ENCODE measurements at places on chromosomes 6 and 20.
A peak's percentile ranks its signal among the peaks of the same experiment; 100 is the strongest.

- no peak for DNase-seq
Measured at GRCh38 chr20:52231230-52231746, 39.7 kb upstream of the ZFP64 start.

- DNase-seq, result peak; percentile 67
Measured at GRCh38 chr6:163416557-163417253, 2.2 kb downstream of the QKI start.

- DNase-seq, result no peak
Measured at GRCh38 chr20:51447097-51447764, 95.3 kb downstream of the NFATC2 start.

- DNase-seq, result no peak
Measured at GRCh38 chr6:90787446-90787845, 200.6 kb upstream of the MAP3K7 start.

DNA sequence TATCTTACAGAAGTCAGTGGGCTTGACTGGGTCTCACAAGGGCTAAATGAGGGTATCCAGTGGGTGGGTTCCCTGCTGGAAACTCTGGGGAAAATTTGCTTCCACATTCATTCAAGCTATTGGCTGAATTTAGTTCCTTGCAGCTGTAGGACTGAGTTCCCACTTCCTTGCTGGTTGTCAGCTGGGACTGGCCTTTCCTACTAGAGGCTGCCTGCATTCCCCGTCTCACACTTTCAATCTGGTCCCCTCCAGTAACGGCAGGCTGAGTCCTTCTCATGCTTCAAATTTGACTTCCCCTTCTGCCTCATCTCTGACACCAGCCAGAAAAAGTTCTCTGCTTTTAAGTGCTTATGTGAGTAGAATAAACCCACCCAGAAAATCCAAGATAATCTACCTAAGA is 4.4 kb downstream of the CSNK2A1 start:
- no peak for DNase-seq

DNA sequence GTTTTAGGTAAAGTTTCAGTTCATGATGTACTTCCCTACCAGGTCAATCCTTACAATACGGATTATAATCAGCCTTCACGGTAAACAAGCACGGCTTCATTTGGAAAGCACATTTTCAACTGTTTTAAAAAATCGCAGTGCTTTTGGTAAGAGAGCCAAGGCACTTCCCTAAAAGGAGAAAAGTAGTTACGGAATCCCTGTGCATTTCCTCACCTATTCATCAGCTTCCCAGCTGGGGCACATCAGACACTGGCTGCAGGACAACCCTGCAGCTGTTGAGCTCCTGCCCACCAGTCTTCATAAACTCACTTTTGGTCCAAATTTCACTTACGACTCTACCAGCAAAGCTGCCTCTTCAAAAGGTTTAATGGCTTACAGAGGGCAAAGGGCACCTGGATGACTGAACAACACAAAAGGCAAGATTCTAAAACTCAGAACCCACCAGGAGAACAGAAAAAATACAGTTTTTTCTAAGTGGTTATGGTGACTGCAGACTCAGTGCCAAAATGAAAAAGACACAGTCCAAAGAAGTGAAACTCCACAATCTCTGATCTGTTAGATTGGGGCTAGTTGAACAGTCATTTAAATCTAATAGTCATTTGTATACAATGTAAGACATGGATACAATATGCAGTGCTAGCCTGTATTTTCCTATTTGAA is 7.5 kb downstream of the SNX5 start:
- no peak for DNase-seq

DNA sequence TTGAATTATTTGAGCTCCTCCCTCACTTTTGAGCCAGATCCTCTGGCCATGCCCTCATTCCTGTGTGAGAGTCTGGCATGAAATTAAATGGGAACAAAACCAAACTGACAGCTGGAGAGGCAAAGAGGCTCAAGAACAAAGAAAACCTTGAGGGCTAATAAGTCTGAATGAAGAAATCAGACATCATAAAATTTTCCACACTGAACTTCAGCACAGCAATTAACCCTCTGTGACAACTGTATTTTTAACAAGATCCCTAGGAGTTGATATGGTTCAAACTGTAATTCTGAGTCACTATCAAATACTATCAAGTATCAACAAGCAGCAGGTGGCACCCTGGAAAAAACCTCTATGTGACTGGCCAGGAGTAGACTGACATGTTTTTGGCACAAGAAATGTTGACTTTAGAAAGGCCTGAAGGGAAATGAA is 109.4 kb upstream of the EMILIN3 start:
- peak; percentile 89 for DNase-seq

DNA sequence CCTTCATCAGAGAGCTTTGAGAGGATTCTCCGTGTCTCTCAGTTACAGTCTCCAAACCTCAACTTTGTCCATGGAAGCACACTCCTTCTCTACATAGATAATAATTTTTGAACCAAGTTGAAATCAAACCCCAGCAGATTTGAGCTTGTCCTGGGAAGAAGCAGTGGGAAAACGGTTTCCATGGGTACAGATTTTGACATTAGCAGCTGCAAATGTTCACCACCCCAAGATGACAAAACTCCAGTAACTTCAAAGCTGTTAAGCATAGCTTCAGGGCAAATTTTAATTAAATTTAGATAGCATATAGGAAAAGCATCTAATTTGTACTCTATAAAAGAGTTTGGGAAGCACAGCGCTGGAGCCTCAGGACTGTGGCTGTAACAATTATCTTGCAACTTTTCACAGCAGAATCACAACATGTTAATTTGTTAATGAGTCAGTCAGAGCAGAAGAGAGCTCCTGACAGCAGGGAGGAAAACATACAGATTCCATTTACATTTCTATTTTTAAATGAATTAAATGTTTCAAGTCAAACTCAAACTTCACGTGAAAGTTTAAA is 240.7 kb downstream of the BMP7 start:
- DNase-seq, result no peak

DNA sequence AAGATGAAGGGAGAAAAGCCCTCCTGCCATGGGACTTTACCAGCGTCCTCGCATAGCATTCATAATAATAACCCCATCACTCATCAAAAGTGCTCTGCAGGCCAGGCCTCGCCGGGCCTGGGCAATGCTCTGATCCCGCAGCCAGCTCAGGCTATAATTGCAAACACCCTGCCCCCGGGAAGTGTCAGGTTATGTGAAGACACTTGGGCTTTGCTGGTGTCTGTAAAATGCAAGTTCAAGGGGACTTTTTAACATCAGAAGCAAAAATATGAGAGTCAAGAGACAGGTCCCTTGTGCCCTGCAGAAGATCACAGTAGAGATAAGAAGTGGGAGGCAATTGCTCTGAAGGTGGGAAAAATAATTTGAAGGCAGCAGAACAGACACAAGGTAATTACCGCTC is 381.0 kb downstream of the MAFB start:
- no peak for DNase-seq

GRCh38 chr20:5612581-5613301 is 137.5 kb upstream of the SHLD1 start:
- no peak for DNase-seq

GRCh38 chr20:46214824-46215488 is 93.3 kb downstream of the CDH22 start:
- DNase-seq, result peak; percentile 37

- DNase-seq, result no peak
Measured at GRCh38 chr20:15333170-15333569, 995.8 kb upstream of the FLRT3 start.

DNA sequence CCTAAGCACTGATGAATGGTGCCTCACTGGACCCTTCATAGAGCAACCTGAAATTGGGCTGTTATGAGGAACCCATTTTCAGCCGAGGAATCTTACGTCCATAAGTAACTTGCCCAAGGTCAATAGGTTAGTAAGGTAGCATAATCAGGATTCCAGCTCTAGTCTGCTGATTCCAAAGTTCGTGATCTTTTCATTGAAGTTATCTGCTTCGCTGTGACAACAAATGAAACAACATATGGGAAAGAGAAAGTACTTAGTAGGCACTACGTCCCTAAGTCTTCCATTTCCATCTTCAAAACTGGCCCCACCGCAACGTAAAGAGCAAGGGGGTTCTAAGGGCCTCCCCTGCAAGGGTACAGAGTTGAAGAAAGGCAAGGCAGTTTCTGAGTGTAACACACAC is 49.5 kb downstream of the MYLIP start:
- no peak for DNase-seq

DNA sequence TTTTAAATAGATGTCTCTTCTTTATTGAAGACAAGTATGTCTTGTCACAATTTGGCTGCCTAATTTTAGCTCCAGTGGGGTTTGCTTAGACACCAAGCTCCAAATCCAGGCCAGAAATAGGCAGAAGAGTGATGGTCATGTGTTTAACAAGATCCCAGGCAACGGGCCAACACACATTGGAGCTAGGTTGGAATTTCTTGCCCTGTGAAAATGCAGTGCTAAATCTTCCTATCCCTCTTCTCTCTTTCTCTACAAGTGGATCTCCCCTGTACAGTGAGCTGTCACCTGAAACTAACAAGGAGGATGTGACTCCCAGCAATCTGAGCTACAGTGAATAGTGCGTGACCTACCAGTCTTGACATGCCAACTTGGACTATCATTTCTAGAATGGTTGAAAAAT is 65.3 kb upstream of the VGLL2 start:
- DNase-seq, result no peak

DNA sequence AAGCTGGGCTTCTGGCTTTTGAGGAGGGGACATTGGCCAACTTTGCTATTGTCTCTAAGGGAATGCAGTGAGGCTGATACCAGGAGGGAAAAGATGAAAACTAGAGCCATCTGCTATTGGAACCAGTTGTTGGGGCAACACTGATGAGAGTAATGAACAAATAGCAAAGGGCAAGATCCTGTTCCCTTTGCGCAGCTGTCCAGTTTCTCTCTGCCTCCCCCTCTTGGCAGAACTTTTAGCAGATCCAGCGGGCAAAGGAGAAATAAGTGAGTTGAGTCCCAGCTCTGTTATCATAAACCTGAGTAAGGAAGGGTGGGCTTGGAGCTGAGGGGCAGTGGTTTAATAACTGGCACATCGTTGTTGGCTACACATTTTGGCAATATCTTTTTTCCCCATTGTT is 126.8 kb downstream of the AKAP7 start:
- DNase-seq, result no peak

DNA sequence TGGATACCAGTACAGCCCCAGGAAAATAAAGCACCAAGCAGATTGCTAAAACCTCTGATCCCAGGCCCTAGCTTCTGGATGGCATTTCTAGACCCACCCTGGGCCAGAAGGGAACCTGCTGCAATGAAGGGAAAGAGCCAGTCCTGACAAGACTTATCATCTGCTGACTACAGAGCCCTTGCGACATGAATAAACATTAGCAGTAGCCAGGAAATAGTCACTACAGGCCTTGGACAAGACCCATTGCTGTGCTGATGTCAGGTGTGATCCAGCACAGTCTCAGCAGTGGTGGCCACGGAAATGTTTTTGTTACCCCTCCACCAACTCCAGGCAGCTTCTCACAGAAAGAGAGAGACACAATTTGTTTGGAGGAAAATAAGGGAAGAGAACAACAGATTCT is 399.3 kb downstream of the HAO1 start:
- DNase-seq, result no peak

- no peak for DNase-seq
Measured at GRCh38 chr20:45230631-45231030, 9.5 kb downstream of the SEMG2 start.

GRCh38 chr6:138601128-138601527 is 101.8 kb upstream of the NHSL1 start:
- no peak for DNase-seq

GRCh38 chr20:38076548-38076947 is 43.0 kb downstream of the RPRD1B start:
- no peak for DNase-seq

DNA sequence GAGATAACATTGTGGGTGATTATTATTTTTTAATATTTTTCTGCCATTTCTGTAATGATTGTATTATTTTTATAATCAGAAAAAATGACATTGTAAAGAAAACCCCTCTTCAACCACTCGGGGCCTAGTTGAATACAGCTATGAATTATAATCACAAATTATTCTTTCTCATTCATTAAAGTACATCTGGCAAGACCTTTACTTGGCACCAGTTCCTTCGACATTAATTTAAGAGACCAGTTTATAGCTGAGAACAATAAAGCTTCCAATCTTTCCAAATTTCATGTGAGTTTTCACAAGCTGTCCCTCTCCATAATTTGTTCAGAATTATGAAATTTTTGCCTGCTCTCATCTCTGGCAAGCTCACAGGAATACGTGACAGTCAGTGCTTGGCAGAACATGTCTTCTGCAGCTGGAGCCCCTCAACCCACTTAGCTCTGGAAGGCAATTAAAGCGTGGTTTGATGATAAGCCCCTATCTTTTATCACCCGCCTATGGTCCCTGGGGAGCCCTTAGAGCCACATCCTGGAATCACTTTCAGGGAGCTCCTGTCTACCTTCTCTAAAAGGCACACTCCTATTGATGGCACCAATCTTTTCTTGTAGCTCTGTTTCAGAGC is 237.2 kb upstream of the PRND start:
- DNase-seq, result peak; percentile 94

DNA sequence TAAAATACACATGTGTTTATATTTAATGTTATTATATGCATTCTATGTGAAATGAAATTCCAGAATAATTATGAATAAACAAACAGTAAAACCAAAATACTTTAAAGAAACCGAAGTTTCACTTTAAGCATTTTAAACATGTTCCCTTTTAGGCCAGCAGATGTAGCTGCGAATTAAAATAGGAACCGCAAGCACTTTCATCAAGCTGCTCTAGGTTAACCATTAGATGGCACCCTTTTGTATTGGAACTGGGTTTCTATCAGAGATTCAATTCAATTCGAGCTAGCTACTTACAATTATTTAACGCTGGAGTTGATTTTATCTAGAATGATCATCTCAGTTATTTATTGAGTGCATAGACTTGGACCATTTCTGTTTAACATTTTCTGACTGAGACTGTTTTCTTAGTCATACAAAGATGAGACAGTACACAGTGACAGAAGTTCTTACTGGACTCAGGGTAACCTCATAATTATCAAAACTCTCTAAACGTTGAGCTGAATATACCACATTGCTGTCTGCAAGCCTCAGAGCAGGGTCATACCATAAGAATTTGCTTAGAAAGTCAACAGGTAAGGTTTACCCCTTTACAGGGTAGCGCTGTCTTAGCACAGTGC is 8.5 kb downstream of the TMEM242 start:
- no peak for DNase-seq
